ENCODE measurements at places on chromosomes 1 and 21.
A peak's percentile ranks its signal among the peaks of the same experiment; 100 is the strongest.

DNA sequence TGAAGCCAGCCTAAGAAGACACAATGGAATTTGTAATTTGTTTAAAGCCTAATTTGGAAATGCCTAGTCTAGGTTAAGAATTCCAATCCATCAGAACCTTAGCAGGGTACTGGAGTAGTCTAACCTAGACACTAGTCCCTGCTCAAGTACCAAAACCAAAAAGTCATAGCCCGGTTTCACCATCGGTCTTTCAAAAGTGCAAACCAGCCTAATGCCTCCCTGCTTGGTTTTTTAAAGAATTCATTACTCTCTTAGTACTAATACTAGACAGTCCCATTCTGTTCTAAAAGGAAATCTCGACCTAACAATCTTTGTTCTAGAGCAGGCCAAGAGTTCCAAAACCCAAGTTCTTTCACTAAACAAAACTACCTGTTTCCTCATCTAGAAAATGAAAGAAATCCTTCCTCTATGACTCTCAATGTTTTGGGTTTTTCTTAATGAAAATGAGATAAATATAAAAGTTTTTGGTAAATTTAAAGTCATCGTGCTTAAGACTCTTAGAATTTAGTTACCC, 2.6 kb downstream of the PUM1 start:
- DNase-seq: no peak

- no peak for DNase-seq
These were observed 202.9 kb upstream of the ADGRL2 start for GRCh38 chr1:81597720-81598426.

GRCh38 chr1:2561446-2561845, 5.3 kb downstream of the TNFRSF14 start:
- no peak for DNase-seq

DNA sequence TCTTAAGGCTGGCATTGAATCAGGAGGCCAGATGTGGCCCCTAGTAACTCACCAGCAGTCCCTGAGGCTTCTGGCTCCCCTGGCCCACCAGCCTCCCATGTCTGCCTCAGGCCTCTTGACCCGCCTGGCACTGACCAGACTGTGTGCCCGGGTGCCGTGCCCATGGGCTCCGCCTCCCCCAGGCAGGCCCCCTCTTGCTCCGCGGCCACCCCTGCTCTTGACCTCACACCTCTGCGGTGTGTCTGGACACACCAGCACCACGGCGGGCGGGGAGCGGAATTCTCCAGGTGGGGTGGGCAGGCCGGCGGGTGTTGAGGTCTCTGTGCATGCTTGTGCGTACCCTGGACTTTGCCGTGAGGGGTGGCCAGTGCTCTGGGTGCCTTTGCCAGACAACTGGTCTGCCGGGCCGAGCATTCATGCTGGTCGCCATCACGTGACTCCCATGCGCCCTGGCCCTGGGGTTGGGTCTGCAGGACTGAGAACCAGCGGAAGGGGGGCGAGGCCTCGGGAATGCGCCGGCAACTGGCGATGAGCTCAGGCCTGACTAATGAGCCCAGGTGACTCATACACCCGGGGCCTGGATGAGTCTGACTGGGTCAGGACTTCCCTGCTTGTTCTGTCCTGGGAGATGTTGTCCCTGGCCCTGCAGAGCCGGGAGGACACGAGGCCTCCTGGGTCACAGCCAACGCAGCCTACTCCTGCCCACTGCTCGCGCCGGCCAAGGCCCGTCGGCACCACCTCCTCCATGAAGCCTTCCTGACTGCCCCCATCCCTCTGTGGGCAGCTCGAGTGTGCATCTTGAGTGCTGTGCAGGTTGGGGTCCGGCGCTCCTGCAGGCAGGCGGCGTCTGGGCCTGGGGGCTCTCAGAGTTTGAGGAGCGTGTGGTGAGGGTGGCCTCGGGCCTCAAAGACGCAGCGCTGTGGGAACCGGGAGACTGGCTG, 22.6 kb downstream of the COL18A1 start:
- DNase-seq: no peak

DNA sequence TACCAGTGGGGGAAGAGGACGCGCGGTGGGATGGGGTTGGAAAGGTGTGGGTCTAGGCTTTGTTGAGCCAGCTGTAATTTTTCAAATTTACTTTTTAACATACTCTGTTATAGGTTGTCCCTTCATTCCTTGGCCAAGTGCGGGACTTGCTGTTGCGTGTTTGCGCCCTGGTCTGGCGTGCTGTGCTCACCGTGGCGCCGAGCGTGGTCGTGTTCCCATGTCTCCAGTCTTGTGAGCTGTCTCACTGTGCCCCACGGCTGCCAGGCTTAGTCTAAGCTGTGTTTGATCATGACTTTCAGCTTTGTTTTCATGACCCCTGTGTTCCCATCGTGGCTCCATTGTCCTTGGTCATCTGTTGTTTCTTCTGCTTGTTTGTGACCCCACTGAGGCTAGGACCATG, 26.0 kb downstream of the TRAPPC10 start:
- no peak for DNase-seq

DNA sequence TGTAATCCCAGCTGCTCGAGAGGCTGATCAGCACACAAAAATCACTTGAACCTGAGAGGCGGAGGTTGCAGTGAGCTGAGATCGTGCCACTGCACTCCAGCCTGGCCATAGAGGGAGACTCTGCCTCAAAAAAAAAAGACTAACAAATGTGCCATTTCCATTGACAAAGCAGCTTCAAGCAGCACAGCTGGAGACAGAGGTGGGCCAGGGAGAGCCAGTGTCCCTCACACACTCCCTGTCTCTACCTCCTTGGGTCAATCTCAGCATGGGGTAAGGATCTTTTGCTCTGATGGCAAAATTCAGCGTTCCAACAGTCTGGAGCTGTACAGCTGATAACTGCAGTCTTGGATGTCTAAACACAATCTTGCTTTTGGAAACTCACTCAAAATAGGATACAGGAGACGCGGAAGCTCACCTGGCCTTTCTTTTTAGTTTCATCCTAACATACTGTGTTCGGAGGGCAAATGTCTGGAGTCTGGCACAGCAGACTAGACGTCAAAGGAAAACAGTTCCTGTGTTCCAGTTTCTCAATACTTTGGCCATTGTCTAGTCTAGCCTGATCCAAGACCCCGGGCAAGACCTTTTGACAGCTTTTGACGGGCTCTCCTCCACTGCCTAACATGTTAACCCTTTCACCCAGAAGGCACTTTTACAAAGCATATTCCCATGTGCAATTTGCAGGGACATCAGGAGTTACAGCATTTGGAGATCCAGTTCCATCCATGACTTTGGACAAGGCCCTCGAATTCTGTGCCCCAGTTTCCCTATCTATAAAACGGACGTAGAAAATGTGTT, 2.9 kb downstream of the RCC2 start:
- DNase-seq: peak; percentile 14

DNA sequence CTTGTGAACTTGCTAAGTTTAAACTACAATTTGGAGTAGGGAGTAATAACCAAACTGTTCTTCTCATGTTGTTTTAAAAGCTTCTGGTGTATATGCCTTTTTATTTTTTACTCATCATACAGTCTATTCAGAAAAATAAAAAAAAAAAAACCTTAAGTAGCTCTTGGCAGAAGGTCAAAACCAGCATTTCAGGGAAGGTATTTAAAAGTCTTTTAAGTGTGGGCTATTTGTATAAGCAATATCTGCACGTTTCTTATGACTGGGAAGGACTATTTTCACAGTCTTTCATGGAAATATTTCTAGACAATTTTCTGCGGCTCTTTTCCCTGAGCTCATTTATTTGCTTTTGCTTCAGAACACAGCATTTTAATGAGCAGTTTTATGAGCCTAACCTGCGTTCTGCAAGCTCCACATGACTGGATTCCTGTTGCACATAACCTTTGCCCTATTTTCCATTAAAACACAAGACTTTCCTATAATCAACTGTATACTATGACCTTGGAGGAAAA, 60.9 kb upstream of the C1orf105 start:
- no peak for DNase-seq

DNA sequence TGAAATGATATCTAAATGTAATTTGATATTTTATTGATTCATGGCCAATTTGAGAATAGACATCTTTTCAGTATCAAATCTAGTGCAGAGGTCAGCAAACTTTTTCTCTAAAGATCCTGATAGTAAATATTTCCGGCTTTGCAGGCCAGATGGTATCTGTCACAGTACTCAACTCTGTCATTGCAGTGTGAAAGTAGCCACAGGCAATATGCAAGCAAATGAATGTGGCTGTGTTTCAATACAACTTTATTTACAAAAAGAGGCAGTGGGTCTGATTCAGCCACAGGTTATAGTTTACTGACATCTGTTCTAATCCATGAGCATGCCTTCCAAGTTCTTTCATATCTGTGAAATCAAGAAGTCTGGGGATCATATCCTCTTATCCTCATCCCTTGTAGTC, 221.2 kb downstream of the PRDM2 start:
- DNase-seq: no peak

Measured in neural crest cell (in vitro differentiated cells).